NB4 (cell line): ENCODE measurements at places on chromosomes 2 and 18.

GRCh38 chr2:158128168-158128973, 26.7 kb downstream of the UPP2 start:
- DNase-seq, result no peak

DNA sequence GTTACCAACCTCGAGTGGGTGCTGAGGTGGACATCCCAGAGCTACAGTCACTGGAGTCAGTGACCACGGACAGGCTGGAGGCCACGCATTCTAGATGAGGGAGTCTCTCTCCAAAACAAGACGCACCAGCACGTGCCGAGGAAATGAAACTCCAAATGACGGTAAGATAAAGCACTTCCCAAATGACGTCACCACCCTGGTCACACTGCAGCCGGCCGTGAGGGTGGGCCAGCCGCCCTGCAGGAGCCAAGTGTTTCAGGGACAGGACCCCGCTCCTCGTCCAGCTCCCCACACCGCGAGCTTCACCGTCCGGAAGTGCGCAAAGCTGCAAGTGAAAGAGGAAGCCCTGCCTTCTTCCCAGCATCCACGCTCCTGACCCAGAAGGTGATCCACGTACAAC, 99.4 kb downstream of the ZNF516 start:
- no peak for DNase-seq

DNA sequence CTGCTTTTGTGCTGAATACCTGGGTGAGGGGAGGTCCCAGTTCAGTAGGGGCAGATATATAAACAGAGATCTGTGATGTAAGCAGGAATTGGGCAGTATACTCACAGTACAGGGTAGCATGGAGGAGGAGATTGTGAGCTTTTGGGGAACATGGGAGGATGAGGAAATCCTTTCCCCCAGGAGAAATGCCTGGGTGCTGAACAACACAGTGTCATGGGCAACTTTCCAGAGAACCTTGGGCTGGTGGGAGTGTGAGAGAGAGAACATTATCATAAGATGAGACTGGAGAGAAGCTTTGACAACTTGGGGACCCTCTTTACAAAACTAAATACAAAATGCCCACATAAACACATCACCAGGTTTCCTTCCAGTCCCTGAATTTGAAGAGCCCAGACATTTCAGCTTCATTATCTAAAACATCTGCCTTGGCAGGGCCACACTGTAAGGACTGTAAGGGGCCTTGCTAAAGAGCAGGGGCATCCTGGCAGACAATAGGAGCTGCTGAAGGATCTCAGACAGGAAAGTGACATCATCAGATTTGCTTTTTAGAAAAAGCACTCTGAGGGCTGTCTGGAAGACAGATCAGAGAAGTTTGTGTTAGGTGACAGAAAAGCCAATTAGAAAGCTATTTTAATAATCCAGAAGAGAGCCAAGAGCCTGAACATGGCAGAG, 303.1 kb upstream of the FBXO11 start:
- no peak for DNase-seq

- DNase-seq, result no peak
Measured at GRCh38 chr2:165687426-165688002, 106.5 kb downstream of the GALNT3 start.

GRCh38 chr2:60742419-60742818, 13.6 kb upstream of the PAPOLG start:
- no peak for DNase-seq

DNA sequence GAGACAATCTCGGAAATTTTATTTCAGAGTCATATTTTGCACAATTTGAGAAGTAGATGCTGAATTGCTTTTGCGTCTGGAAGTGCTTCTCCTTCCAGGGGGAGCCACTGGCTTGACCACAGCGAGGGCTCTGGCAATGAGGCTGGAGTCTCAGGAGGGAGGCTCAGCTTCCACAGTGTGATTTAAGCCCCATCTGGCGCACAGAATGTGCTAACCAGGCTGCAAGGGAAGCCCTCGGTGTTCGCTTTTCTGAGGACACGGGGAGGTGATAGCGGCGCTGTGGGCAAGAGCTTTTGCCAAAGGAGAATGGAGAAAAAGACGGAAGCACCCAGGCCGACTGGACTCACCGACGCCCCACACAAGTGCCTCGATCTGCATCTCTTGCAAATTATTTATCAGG, 52.4 kb downstream of the ADI1 start:
- no peak for DNase-seq

DNA sequence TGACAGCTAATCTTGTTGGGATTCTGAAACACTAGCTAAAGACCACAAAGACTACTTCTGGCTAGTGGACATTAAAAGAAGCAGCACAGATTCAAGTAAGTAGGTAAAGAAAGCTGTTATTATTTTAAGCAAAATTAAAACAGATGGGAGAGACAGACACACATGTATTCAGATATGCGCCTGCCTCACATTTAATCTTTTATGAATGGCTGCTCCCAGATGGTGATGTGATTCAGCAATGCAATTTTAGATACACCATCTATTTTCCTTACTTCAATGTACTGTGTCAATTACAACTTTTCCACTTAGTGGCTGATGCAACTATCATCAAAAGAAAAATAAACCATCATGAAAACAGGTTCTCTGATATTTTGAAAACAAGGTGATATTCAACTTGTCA, 133.0 kb upstream of the PGAP1 start:
- no peak for DNase-seq

GRCh38 chr2:106758901-106759497, 127.0 kb downstream of the ST6GAL2 start:
- no peak for DNase-seq
